SW 1271 (cell line): ENCODE measurements at places on chromosomes 5 and 9.

GRCh38 chr5:147445917-147446316 lies 64.0 kb downstream of the DPYSL3 start:
- DNase-seq = no peak

DNA sequence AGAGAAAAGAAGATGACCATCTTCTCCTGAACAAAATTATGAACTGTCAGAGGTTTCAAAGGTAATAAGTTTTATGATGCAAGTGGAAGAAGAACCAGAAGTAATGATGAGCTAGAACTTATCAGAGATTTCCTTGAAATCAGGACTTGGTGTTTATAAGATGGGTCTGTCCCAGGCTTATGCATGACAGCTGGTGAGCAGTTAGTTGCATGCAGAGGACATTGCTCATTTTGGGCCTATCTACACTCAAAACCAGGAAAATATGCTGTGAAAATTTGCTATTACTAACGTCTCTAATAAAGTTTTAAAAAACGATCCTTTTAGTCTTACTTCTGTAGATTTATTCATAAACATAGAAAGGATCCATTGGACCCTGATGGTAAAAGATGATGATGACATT lies 6.6 kb upstream of the STC2 start:
- DNase-seq = no peak

DNA sequence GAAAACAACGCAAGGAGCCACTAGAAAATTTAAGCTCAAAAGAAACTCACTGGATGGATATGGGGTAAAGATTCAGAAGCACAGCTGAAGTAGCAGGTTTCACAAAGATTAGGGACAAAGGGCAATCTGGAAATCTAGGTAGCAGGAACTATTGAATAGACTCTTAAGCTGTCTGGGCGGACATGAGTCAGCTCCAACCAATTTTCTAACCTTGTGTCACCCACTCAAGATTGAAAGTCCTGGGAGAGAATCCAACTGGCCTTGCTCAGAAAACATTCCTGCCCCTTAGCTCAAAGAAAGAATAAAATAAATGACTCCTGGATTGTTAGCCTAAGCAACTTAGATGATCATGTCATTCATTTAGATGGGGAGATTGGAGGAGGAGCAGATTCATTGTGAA lies 69.2 kb downstream of the STK32A start:
- DNase-seq = peak; percentile 70

DNA sequence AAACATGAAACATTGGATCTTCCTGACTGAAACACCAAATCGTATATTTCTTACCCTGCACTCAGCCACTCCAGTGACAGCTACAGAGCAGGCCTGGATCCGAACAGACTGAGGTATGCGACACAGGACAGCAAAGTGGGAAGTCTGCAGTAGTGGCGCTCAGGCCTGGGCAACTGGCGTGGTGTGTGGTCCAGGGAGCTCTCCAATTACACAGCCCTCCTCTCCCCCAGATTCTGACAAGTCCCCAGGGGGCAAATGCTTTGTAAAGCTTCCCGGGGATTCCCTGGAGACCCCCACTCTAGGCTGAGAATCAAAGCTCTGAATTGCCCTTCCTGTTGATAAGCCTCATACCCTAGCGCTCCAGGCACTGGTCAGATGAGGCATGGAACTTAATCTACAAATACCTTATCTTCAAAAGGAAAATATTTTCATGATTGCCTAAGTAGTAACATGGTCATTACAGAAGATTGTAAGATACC lies 104.8 kb upstream of the ERCC6L2 start:
- DNase-seq = no peak

- DNase-seq = no peak
Measured at GRCh38 chr9:36770025-36770424, 197.3 kb downstream of the MELK start.

- DNase-seq = no peak
Measured at GRCh38 chr5:83767409-83767992, 46.8 kb upstream of the HAPLN1 start.

DNA sequence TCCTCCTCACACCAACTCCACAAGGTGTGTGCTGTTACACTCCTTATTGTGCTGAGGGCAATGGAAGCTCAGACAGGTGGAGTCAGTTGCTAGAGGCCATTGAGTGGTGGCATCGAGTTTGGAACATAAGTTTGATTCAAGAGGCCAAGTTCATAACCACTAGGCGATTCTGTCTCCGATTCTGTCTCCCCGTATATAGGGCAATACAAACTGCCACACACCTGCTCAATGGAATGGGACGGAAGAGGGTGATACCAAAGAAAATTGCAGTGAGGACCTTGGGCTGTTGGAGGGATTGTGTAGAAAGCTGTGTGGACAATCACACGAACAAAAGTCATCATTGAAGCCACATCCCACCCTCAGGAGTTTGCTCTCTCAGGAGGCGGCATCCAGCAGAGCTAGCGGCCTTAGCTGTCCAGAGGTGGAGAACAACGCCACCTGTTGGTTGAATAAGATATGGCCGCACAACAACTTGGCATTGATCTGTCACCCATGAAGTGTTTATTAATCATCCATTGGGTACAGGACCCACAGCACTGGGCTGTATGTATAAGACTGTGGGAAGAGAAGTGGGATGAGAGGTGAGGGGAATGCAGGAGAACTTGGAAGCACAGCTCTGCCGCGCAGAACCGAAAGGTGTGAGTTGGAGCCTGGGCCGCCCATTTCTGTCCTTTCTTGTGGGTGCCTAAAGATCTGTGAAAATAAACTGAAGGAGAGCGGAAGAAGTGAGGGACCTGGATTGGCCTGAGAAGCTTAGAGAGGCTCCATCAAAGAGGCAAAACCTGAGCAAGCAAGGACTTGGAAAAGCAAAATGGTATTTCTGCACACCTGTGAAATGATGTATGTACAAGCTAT lies 16.1 kb upstream of the NEUROG1 start:
- peak; percentile 66 for DNase-seq

GRCh38 chr5:1638658-1639400 lies 115.1 kb upstream of the LPCAT1 start:
- no peak for DNase-seq

DNA sequence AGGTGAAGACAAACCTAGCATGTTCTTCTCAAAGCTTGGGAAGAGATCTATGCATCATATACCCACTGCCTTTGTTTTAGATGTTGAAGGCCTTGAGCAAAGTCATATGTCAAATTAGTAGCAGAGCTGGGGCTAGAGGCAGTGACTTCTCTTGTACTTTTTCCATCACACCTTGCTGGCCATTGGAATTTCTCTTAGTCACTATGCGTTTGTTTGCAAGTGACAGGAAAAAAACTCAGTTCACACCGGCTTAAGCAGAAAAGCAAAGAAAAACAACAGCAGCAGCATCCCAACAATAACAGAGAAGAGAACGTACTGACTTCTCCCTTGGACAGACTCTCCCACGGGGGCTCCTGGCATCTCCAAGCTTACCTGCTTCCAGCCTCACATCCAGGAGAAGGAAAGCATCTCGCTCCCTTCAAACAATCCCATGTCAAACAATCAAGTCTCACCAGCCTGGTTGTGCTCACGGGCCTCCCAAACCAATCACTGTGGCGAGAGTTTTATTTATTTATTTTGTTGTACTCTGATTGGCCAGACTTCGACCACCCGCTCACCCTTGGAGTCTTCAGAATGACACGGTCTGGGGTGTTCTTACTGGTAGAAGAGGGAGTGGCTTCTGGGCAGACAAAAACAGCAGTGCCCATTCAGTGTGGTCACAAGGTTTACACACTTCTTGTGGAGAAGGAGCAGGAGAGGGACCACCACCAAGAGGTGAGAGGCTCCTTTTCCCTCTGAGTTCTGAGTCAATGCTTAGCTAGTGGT lies 83.8 kb upstream of the STC2 start:
- no peak for DNase-seq

- no peak for DNase-seq
Measured at GRCh38 chr5:157689942-157690689, 18.8 kb downstream of the C5orf52 start.

DNA sequence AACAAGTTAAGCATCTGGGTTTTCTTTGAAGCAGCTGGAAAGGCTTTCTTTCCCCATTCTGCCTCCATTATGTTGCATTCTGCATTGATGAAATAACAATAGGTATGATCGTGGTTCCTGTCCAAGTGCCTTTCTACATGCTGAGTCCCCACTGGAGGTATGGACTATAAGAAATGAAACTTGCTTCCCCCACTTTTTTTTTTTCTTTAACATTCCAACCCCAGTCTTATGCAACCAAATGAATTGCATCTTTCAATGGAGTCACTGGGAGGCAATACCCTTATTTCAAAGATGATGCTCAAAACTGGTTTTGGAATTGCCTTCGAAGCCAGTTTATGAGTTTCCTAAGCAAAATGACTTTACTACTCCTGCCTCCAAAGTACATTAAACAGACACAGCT lies 58.9 kb downstream of the ARSB start:
- DNase-seq = no peak

DNA sequence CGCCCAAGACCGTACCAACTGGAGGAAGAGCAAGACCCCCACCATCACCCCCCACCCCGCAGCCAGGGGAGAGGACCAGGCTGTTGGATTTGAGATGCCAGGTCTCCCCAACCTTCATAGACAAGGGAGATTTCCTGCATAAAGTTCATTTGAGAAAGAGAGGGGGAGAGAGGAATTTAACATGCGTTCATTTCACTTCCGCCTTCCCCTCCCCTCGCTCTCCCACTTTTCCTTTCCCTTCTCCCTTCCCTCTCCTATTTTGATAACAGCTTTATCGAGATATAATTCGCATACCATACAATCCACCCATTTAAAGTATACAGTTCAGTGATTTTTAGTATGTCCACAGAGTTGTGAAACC lies 4.2 kb upstream of the NKX2-5 start:
- DNase-seq = no peak

GRCh38 chr5:43514025-43514424 lies 923 bp downstream of the C5orf34 start:
- no peak for DNase-seq

GRCh38 chr5:134525683-134526482 lies 413 bp downstream of the JADE2 start:
- DNase-seq = peak; percentile 71

DNA sequence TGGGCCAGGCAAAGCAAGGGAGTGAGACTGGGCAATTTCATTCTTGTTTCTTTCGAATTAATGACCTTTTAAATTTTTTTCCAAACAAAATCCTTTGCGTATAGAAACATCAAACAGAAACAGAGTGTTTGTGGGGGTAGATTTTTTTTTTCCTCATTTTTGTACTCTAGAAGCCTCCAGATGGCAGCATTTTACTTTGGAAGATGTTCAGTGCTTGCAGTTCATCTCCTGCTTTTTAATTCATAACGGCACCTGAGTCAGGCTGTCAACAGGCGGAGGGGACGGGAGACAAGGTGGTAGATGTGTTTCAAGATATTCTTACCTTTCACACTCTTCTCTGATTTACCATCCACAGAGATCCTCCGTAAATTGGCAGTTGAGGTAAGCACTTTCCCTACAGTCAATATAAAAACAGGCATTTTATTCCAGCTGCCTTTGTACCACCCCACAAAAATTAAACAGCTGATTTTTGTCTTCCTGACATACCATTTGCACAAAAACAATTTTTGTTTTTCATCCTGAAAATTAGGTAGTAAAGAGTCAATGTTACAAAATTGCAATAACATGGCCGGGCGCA lies 99.5 kb upstream of the FBXL17 start:
- no peak for DNase-seq

DNA sequence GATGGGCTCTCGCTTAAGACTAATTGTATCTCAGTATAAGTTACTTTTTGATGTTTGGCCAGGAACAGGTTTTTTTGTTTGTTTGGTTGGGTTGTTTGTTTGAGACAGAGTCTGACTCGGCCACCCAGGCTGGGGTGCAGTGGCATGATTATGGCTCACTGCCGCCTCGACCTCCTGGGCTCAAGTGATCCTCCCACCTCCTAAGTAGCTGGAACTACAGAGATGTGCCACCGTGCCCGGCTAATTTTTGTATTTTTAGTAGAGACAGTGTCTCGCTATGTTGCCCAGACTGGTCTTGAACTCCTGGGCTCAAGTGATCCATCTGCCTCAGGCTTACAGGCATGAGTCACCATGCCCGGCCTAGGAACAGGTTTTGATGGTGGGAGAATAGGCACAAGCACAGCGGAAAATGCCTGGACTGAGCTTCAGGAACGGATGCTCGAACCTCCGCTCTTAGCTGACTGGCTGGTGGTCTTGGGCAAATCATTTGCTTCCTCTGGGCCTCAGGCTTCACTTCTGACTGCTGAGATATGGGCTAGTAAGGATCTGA lies 11.4 kb upstream of the SYNPO start:
- no peak for DNase-seq

GRCh38 chr9:129904734-129905133 lies 69.5 kb downstream of the USP20 start:
- no peak for DNase-seq

DNA sequence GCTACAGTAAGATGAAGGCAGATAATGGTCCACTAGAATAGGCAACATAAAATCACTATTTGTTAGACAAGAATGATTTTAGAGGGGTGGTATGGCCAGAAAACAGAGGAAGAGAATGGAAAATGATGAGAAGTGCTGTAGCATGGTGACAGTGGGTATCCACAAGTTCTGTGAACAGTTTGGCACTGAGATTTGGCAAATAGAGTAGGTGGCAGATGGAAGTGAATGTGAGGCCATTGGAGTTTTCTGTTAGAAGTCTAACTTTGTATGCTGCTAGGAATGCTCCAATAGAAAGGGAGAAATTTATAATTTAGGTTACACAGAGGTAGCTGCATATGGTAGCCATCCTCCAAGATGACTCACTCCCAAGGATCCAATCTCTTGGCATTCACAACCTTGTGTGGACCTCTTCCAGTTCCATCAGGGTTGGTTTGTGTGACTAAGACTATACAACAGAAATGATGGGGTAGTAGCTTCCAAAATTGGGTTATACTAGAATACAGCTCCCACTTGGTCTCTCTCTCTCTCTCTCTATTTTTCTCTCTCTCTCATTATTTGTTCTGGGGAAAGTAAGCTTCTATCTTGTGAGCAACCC lies 646.9 kb upstream of the ZNF608 start:
- no peak for DNase-seq

- no peak for DNase-seq
Measured at GRCh38 chr5:128052780-128053179, 30.8 kb upstream of the SLC12A2 start.

DNA sequence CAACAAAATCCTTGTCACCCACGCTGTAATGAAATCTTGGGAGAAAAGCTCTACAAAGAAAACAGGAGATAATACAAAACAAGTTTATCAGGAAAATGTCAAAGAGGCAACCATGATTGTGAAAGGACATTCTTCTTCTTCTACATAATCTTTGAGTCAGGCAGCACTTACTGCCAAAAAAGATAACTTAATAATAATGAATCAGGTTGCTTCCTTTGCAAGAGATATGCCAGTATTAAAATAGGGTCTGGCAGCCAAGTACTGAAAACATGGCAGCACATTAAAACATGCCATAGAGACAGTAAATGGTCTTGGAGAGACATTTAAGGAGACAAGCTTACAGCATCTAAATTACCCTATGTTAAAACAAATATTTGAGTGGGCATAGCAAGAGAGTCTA lies 1573.4 kb downstream of the EFNA5 start:
- DNase-seq = no peak

DNA sequence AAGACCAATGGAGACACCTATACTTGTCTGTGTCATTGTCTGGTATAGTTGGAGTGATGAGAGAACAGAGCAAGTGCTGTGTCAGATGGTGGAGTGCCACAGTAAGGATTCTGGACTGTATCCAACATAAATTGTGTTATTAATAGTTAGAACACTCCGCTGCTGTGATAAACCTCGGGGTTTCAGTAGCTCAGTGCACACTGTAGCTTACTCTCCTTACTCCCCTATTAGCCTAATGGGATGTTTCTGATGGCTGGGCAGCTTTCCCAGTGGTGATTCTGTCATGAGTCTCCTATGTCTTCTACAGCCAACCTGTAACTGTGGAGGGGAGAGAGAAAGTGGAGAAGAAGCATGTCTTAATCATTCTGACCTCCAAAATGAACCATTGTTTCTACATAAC lies 127.6 kb upstream of the PTCH1 start:
- no peak for DNase-seq
